ENCODE measurements at places on chromosomes 1 and 21.
A peak's percentile ranks its signal among the peaks of the same experiment; 100 is the strongest.

DNA sequence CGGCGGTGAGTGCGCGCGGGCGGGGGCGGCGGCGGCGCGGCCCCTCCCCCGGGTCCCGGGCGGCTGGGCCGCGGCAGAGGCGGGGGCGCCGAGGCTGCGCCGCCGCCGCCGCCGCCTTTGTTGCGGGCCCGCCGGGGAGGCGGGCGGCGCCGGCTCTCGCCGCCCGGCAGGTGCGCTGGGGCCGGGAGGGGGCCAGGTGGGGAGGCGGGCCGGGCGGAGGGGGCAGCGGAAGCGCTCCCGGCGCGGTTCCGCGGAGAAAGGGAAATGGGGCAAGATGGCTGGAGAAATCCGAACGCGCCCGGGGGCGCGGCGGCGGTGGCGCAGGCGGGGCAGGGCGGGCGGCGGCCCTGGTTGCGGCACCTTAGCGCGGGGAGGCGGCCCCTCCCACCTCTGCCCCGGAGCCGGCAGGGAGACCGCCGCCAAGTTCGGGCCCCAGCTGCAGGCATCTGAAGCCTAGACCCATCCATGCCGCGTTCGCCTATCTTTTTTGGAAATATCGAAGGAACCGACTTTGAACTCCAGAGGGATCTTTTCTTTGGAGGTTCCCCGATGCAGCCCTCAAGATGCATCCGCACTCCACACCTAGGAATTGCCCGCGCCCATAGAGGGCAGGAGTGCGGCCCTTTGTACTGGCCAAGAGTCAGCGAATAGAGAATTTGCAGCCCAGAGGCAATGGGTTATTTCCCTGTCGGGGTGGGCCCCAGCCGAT, 479 bp downstream of the POGK start:
- DNase-seq = no peak

DNA sequence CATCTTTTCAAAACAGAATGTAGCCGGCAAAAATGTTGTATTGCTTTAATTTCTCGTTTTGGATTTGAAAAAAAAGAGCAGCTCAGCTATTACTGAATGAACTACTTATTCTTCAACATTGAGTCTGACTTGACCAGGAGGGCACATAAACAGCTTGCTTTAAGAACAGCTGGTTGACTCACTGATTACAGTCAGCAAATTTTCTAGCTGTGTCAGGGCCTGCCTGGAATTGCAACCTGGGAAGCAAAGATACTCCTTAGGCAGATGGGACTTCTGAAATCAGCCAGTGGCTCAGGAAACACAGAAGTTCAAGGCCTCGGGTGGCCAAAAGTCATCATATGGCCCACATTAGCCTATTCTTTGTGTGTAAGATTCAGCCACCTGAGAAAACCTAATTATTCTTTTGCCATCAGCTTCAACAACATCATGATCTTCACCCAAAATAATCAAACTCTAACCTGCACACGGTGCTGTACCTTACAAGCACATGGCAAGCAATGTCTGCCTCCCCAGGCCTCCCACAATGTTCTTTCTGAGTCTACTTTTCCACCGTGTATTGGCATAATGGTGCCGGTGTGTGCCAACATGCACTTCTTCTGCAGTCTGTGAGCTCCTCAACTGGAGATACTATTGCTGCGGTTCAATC, 307.2 kb downstream of the HHIPL2 start:
- DNase-seq = peak; percentile 16

- no peak for DNase-seq
Measured at GRCh38 chr1:176693697-176694329, 230.8 kb downstream of the PAPPA2 start.

GRCh38 chr1:246678816-246679793, 45.1 kb upstream of the SCCPDH start:
- DNase-seq = no peak

DNA sequence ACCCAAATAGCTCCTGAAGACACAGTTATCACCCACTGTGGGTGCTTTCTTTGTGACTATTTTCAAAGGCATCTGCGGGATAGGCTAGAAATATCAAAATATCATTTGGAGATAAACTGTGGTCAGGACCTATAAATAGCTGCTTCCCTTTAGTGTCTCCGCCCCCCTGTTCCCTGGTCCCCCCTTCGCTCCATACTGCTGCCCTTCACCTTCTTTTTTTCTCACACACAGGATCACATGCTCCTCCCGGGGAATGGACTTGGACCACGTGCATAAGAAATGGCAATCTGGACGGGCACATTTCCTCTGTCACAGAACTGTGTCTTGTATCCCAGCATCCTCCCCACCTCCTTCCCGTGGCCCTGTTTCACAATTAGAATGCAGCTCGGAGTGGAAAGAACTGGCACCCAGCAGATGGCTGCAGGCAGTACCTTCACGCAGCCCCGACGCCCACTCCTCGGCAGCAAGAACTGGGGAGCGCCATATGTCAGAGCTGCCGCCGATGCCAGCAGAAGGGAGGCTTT, 68.8 kb upstream of the SSX2IP start:
- no peak for DNase-seq

DNA sequence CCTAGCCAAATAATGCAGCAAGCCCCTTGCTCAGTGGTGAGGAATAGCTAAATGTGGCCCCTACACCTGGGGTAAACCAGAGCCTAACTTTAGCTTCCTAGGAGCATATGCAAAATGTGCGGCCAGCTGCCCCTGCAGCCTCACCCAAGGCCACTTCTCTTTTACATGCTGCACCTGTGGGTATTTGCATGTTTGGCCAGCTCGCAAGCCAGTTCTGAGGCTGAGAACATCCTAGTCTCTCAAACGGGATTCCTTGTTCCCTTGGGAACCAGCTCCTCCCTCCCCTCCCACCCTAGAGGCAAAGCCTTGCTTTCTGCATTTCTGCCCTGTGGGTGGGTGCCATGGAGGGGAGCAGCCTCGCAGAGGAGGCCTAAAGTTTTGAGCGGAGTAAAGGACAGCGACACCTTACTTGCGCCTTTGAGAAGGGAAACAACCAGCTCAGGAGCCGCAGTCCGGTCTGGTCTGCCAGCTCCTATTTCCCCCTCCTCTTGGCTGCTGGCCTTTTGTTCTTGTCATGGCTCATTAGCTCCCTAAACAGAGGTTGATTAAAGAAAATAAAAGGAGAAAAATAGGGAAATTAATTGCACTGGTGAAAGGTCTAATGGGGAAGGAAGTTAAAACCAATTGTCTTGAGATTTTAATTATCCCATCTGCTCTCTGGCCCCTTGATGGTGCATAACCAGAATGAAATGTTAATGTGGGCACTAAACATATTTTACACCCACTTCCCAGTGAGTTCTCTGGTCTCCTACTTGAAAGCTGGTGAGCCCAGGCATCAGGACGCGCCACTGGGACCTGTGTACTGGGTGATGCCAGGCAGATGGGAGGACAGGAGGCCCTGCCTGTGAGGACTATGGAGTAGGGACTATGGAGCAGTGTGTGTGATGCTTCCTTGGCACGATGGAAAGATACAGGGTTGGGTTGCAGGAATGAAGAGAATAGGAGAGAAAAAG, 68.7 kb downstream of the TEX35 start:
- no peak for DNase-seq

Data from RCC 7860 (cell line).